ENCODE measurements at places on chromosomes 1 and 21. TPM values are rescaled to one million over a fixed set of nuclear protein-coding genes. Genes with fewer than 3 reads are reported as not detected.

The LCE1C gene
- not detected for total RNA-seq

The RNF2 gene
- 52.8 TPM for total RNA-seq

The BSND gene
- total RNA-seq, result not detected

The THEM4 gene
- total RNA-seq, result 11.5 TPM

The PTPRC gene
- total RNA-seq, result 15.0 TPM

The CASQ1 gene
- 0.26 TPM for total RNA-seq

The UBL4B gene
- total RNA-seq, result not detected

The C1orf87 gene
- total RNA-seq, result 0.18 TPM

- DNase-seq, result no peak
Measured at GRCh38 chr1:62539028-62539447, 58.3 kb upstream of the ANGPTL3 start.

GRCh38 chr1:154219541-154219940 lies 1.2 kb upstream of the UBAP2L start:
- no peak for DNase-seq

DNA sequence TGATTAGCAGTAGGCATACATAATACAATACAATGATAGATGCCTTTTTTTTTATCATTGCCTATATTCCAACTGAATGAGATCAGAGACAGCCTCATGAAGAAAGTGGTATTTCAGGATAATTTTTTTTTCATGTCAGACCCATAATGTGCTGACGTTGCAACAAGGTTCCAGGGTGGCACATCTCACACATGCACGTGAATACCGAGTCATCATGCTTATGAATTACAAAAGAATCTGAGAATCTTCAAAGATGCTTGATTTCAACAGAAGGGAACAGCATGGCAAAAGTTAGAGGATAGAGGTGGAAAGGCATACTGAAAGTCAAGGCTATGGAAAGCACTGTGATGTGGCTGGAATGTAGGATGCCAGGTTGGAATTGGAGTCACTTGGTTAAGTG lies 5.0 kb upstream of the RNF11 start:
- no peak for DNase-seq

DNA sequence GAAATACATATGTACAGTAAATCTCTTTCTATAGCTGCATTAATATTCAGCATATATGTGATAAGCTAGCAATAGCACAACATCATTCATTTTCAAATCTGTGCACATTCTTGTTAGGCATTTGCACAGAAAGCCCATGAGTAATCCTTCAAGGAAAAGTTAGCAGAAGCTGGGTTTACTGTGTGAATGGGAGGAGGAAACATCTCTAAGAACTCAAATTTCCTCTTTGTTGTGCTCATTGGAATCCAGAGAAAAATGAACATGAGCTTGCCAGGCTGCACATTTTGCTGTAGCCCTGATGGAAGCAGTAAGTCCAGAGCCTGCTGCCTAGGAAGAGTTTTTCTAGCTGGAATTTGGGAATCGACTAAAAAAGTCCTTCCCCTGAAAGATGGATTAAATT lies 214.2 kb upstream of the FOXD3 start:
- no peak for DNase-seq

DNA sequence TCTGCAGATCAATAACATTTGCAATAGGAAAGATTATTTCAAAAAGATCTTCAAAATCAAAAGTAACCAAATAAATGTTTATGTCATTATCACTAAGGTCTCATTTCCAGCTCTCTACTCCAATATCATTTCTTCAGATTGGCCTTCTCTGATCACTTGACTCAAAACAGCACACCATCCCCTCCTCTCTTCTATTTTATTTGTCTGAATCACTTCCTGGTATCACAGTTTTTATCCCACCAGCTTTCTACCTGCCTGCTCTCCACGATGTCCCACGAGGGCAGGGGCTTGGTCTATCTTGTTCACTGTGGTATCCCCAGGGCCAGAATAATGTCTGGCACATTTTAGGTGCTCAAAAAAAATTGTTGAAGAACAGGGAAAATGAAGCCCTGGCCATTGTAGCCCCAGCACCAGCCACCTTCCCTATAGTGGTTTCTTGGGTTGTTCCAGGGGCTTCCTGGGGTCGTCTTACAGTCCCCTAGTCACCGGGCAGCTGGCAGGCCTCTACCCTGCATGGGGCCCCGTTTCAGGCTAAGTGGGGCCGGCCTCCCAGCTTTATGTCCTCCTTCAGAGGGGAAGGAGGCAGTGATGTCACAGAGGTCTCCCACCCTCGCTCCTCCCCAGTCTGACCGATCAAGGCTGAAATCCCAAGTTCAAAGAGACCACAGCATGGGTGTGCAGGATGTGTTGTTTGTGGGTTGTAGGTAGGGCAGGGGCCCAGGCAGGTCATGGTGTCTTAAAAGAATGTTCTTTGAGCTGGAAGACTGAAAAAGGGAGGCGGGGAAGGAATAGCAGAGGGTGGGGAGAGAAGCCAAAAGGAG lies 3.5 kb upstream of the PADI1 start:
- peak; percentile 1 for DNase-seq

DNA sequence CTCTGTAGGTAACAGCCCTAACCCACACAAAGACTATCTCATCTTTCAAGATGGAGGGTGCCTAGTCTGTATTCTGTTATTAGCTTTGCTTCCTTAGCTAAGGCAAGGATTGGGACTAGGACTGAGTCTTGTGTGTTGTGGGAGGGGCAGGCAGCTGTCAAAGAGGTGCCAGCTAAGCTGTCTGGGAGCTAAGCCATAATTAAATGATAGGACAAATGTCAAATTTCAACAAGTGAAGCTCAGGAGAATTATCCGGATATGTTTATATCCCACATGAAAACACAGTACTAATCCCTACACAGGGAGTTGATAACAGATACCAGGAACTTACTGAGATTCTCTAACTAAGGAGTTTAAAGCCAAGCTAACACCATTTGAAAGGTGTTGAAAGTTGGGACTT lies 70.5 kb upstream of the NGF start:
- no peak for DNase-seq

DNA sequence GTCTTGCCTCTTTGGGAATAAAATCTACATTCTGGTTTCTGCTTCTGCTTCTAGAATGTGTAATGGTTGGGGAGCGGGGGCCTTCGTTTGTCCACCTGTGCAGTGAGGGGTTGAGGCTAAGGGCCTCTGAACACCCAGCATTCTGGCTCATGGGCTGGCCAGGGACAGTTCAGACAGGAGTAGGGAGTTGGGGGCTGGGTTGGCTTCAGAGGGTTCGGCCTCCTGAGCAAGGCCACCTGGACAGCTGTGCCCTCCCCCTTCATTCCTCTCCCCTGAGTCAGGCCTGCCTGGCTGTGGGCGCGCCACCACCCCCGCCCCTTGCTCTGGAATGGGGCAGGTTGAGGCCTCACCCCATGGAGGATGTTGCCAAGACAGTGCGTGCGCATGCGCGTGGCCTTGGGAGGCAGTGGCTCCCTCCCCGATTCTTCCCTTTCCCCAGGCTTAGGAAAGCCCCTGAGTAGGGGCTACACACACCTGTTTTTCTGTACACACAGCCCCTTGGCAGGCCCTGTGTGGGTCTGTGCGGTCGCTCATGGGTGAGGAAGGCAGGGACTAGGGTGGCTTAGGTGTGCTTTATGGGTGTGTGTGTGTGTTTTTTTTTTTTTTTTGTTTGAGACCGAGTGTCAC lies 57.0 kb downstream of the YARS1 start:
- DNase-seq, result peak; percentile 73

DNA sequence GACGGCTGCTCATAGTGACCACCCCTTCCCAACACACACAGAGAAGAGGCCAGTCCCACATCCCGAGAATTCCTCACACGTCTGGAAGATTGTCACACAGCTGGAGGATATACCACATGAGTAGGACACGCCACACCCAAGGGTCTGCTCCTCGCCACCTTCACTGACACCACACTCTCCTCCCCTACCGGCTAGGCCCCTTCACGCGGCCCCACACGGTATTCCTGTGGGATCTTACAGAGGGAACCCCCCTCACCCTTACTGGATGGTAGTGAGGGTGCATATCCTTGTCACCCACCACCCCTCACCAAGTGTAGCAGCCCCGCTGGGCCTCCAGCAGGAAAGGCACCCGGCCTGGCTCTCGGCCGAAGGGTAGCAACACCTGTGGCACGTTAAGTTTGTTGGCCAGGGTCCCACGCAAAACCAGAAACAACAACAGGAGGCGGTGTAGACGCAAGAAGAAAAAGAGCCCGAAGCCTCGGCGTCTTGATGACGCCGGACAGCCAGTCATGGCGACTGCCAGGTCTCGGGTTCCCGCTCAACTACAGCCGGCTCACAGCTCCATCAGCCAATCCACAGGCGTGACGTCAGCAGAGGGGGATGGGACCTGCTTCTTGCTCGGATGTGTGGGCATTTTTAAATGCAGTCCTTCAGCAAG lies at the start of gene NUP210L:
NUP210L (minus strand) TSS at position 540 of the 658 bp plus-strand sequence.
- peak; percentile 59 for DNase-seq

DNA sequence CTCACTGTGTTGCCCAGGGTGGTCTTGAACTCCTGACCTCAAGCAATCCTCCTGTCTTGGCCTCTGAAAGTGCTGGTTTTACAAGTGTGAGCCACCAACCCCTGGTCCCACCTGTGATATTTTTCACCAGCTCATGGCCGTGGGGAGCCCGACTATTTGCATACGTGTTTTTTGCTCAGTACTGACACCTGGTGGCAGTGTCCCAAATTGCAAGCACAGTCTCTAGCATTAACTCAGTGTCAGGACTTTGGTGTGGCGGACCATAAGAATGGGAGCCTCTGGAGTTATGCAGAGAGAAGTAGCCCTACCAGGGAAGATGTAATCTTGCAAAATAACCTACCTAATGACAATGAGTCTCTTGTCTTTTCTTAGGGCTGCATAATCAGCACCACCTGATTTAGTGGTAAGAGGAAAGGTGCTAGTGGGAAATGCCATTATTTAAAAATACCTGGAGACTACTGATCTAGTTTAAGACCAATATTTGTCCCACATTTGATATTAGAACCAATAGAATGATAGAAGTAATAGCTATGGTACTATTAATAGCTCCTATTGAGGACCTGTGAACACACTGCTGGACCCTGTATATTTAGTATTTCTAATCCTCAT lies 305.4 kb downstream of the DISC1 start:
- DNase-seq, result no peak

GRCh38 chr1:201896951-201897391 lies 8.3 kb downstream of the SHISA4 start:
- DNase-seq, result peak; percentile 63

DNA sequence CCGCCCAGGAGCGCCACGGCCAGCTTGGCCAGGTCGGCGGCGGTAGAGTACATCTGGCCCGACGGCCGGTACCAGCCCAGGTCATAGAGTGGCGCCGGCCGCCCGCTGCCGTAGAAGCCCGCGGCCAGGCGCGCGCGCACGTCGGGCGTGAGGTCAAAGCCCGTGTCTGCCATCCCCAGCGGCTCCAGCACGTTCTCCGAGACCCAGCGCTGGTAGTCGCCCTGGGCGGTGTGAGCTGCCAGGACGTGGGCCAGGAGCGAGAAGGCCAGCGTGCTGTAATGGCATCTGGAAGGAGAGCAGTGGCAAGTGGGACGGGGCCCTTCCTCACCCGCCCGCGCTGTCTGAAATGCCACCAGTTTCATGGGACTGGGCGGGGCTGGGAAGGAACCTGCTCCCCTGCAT lies 18.9 kb downstream of the LACTBL1 start:
- no peak for DNase-seq

DNA sequence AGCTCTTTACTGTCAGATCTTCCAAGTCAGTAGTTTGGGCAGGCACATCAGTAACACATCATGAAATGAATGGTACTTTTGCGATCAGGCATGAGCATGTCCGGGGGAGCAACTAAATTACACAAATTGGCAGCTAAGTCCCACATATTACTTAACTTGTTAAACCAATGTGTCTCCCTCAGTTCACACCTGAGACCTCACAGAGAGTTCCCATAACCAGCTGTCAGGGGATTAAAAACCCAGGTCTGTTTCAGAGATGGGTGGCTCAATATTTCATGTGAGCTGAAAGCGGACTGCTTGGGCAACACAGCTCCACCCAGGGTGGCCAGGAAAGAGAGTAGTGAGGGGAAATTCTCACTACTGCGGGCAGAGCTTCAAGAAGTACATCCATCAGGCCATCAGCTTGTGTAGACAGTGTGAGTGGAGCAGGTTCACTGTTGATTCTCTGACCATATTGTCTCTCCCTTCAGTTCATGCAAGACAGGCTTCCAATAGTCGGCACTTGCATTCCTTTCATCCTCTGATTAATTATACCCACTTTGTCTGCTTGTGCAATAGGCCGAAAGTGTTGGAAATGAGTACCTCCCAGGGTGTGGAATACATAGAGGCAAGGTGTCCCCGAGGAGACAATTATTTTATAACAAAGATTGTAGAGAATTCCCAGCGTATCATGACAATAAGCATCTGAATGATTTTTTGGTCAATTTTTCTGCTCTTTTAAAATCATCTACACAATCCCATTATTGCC lies 139.9 kb downstream of the PTGER3 start:
- DNase-seq, result no peak

GRCh38 chr1:177209357-177209756 lies 38.6 kb downstream of the BRINP2 start:
- peak; percentile 30 for DNase-seq

DNA sequence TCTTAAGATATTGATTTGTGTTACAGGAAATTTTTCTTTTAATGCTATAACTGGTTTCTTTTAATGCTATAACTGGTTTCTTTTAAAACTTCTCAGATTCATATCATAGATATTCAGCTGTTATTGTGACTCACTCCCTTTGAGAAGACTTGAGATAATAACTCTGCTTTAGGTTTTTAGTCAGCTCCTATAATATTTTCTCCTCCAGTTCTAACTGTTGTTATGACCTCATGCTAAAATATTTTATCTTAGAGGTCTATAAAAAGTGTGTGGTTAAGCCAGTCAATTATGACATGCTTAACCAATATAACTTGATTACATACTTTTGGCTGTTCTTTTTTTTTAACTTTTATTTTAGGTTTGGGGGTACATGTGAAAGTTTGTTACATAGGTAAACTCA lies 280.2 kb downstream of the PTGER3 start:
- no peak for DNase-seq

GRCh38 chr1:201011616-201012015 lies 11.9 kb downstream of the KIF21B start:
- no peak for DNase-seq

- DNase-seq, result no peak
Measured at GRCh38 chr1:34511802-34512201, 243.0 kb upstream of the GJB5 start.

- DNase-seq, result no peak
Measured at GRCh38 chr1:189805735-189806134, 671.9 kb downstream of the BRINP3 start.

GRCh38 chr1:110176299-110176956 lies 26.1 kb downstream of the SLC6A17 start:
- DNase-seq, result no peak

DNA sequence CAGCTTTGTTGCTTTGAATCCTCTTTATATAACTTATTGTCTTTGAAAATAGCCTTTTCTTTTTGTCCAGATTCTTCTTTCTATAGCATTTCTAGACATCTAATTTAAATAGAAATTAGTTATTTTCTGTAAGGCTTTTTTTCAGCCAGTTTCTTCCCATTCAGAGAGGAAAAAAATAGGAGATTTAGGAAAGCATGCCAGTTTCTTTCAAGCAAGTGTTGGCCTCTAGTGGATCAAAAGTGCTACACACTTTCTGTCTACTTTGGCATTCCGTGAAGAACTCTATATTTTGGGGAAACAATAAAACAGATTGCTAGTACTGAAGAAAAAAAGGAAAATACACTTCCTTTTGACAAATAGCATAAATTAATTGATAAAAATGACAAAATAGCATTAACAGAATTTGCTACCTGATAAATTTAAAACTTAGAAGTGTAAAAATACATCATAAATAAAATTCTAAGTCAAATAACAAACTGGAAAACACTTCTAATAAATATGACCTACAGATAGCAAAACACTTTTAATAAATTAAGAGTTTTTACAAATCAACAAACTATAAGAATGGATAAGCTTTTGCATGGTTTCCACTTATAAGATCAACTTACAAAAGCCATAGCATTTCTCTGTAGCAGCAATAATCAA lies 13.1 kb upstream of the EXO1 start:
- DNase-seq, result no peak

Data from uterus (tissue), 4 donors.